ENCODE measurements at places on chromosomes 6 and 20.

DNA sequence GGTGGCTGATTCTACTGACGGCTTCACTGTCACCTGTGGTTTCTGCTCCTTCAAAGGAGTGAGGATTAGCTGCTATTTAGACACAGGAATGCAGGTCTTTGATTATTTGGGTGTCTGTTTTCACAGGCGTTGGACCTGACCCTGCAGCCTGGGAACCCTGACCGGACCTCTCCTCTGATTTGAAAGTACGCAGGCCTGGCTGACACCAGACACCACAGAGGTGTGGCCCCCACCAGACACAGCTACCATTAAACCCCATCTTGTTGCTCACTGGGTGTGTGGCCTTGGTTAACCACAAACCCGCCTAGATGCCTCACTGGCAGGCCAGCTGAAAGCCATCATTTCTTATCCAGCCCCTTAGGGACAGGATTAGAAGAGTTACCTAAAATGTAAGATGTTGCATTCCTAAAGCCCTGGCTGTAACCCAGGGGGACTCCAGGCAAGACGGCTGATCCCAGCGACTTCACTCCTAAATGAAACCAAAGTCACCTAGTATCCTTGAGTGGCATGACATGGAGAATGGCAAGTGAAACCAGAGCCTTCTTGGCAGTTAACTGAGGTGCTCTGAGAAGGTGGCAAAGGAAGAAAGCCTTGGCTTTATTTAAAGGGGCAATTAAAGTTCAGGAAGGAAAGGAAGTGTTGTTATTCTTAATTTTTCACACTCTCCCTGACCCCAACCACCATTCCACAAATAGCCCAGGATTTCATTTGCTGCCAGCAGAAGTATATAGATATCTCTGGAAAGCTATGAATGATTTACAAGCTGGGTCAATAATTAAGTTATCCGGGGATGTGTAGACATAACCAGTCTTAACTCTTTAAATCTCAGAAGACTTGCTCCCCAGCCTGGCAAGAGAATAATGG lies 169.9 kb downstream of the QRSL1 start:
- DNase-seq: peak; percentile 38

GRCh38 chr20:728256-728944 lies 39.9 kb downstream of the SLC52A3 start:
- peak; percentile 90 for DNase-seq

DNA sequence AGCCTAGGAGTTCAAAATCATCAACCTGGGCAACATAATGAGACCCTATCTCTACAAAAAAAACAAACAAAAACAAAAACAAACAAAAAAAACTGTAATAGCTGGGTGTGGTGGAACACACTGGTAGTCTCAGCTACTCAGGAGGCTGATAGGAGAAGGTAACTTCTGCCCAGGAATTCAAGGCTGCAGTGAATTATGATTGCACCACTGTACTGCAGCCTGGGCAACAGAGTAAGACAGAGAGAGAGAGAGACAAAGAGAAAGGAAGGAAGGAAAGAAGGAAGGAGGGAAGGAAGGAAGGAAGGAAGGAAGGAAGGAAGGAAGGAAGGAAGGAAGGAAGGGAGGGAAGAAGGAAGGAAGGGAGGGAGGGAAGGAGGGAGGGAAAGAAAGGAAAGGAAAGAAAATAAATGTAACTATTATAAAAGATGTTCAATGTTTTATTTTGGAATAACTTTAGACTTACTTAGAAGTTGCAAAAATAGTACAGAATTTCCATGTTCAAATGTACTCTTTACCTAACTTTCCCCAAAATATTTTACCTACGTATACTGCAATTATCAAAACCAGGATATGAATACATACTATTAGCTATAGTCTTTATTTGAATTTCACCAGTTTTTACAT lies 175.2 kb downstream of the KHDC1L start:
- DNase-seq: no peak

- DNase-seq: no peak
Measured at GRCh38 chr6:6701864-6702263, 113.3 kb downstream of the LY86 start.

GRCh38 chr6:163335671-163336545 lies 78.6 kb upstream of the QKI start:
- peak; percentile 76 for DNase-seq

GRCh38 chr20:22559711-22560318 lies 24.6 kb downstream of the FOXA2 start:
- DNase-seq: no peak

- DNase-seq: peak; percentile 69
Measured at GRCh38 chr6:33279971-33280511, 3.1 kb downstream of the B3GALT4 start.

DNA sequence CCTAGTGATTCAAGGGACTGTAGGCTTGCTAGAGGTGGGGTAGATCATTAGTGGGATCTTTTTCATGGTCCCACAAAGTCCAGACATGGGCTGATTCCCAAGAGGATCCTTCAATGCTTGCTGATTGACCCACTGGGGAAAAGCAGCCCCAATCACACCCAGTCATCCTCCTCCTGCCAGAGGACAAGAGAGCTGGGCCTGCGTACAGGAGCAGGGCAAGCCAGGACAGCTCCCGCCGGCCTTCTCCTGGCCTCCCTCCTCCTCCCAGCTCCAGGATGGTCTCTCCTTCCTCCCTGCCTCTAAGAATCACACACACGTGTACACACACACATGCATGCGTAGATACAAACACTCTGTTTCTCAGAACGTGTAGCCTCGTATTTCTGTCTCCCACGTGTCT lies 27.0 kb downstream of the KCNK15 start:
- no peak for DNase-seq

DNA sequence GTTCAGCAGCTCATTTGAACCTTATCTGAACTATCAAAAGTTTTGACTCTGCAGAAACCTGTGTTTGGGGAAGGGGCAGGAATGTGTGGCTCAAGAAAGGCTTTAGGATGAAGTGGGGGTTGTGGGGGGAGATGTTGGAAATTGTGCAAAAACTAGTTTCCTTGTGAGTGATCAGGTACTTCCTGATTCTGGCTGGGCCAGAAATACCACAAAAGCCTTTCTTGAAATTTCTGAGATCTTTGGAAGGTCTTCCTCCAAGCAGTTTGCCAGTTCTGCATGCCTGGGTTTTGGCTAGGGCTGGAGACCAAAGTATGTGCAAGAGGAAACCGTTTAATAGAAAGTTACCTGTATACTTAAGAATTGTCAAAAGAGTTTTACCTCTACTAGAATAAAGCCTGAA lies 116.6 kb downstream of the BMP2 start:
- no peak for DNase-seq

DNA sequence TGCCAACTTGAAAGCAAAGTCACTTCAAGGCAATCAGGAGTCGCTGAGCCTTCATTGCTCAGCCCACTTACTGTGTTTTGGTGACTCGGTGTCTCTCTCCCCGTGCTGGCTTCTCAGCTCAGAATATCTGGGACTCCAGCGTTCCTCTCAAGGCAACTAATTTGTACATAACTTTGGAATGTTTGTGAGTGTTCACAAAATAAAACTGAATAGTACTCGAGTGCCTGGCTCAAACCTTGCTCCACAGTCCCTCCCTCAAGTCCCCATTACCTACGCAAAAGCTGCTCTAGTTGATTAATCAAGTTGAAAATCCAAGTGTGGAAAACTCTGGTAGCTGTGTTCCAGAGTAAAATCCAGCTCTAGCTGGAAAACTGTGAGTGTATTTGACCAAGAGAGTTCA lies 8.6 kb downstream of the IPCEF1 start:
- no peak for DNase-seq

DNA sequence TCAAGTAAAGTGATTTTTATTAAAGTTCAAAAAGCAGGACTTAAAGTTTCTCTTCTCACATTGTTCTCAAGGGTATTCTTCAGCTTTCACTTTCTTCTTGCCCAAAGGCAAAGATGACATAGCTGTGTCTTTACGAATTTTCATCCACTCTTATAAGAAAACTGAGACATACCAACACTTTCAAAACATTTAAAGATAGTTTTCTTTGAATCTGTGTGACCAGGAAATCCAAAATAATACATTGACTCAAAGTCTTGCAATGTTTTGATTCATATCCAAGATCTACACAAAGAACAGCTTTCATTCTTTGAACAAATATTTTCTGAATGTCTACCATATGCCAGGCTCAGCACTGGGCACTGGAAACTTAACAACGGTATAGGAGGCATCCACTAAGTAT lies 117.9 kb downstream of the SIM1 start:
- no peak for DNase-seq

DNA sequence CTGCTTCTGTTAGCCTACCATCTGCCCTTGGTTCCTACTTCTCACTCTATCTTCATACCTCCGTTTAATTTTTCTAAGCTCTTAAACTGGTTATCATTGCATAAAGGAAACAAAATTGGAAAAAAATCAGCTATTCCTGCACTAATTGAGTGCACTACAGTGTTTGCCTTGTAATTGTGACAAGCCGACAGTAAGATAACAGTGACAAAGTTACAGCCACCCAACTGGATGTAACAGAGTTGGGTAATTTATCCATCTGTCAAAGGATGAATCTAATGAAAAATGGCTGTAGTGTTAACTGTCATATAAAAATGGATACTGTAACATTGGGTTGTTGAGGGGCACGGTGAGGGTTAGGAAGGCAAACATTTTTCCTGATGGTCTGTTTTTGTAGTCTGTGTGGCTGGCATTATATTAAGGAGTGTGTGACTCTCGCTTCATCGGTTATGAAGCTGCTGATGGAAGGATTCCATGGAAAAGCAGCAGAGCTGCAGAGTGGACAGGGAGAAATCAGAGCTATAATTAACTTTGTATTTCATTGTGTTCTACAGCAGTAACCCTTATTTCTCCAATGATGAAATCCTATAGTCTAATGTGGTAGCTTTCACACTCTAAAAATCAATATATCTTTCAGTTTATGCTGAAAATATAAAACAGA lies 12.7 kb downstream of the PBOV1 start:
- no peak for DNase-seq

DNA sequence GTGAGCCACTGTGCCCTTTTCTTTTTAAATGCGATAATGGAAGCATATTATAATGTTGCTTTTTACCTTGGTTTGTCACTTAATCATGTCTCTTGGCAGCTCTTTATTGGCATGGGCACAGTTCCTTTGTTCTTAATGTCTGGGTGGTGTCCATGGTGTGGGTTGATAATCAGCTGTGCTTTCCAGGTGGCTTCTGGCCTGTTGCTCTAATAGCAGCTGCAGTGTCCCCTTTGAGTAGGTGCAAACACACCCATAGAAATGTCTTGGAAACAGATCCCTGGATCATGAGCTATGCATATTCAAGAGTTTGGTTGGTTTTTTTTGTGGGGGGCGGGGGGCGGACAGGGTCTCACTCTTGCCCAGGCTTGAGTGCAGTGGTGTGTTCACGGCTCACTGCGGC lies 29.9 kb downstream of the EFCAB8 start:
- DNase-seq: no peak

DNA sequence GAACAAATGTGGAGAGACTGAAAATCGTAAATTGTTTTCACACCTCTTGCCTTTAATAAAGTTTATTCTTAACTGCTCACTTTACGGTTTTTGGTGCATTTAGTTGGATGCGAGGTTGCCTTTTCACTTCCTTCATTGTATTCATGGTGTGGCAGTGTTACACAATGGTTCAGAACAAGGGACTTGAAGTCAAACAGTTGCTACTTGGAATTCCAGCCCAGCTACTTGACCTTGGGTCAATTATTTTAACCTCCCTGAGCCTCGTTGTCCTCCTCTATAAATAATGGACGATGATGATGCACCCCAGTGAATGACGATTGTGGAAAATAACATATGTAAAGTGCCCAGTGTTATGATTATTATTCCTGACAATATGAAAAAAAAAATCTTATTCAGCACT lies 72.3 kb downstream of the CARMIL1 start:
- DNase-seq: no peak

GRCh38 chr6:125810445-125810844 lies 19.7 kb downstream of the NCOA7 start:
- no peak for DNase-seq

GRCh38 chr20:35304956-35305355 lies 12.7 kb upstream of the FAM83C start:
- DNase-seq: no peak

DNA sequence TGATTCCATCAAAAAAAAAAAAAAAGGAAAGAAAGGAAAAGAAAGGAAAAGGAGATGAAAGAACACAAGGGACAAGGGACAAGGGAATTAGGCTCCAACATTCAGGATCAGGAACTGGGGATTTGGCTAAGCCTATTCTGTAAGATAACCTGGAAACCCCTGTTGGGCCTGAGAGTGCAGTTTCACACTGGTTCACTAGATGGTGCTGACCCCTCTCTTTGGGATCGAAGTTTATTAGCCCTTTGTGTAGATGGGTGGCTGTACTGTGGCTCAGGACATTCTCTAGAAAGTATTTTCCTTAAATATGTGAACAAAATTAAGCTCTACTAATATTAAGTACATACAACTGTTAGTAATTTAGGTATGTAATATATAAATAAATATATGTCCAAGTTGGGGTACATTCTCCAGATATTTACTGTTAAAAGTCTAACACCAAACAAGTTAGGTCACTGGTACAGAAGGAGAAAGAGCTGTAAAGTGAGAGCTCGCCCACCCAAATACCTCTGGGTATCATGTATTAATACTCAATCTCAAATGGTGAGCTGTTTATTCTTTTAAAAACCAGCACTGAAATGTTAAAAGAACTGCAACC lies 6.3 kb downstream of the OR2A4 start:
- DNase-seq: peak; percentile 77

- DNase-seq: no peak
Measured at GRCh38 chr6:137711972-137712371, 155.1 kb upstream of the TNFAIP3 start.

- DNase-seq: no peak
Measured at GRCh38 chr20:35191419-35192117, 19.7 kb downstream of the PROCR start.

- DNase-seq: no peak
Measured at GRCh38 chr6:85498596-85499258, 48.8 kb downstream of the NT5E start.

DNA sequence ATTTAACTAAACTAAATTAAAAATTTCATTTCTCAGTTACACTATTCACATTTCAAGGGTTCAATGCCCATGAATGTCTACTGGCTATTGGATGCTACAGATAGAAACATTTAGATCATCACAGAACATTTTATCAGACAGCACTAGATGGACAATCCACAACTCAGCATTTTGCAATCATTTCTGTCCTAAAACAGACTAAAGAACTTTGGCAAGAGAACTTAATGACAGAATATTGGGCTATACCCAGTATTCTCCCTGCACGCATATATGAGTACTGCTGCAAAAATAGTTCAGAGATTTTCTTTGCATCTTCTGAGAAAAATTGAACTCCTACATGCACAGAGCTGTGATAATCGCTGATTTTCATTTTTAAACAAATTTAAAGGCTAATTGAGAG lies 36.1 kb upstream of the FBXO30 start:
- peak; percentile 34 for DNase-seq

- DNase-seq: no peak
Measured at GRCh38 chr6:69294862-69295261, 501.9 kb downstream of the LMBRD1 start.

Data from cardiac muscle cell (in vitro differentiated cells and primary cell).